ENCODE measurements at places on chromosomes 5 and 9. TPM values are rescaled to one million over a fixed set of nuclear protein-coding genes. Genes with fewer than 3 reads are reported as not detected.

The NR5A1 gene
- not detected for total RNA-seq

DNA sequence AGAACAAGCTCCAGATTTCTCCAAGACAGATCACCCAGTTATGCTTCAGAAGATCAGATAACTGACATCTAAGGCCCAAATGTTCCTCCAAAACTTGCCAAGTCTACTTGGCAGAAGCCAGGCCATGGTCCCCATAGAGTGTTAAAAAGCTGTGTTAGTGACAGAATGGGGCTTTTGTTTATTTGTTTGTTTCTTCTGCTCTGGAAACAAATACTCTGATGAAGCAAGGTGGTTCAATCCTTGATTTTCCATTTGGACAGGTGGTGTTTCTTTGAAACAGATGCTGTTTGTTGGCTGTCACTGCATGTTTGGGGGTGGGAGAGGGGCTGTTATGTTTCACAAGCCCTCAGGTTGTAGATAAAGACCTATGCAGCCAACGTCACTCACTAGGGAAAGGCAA is 264.0 kb downstream of the FAM114A2 start:
- no peak for DNase-seq

GRCh38 chr5:76040806-76041205 is 42.4 kb upstream of the SV2C start:
- no peak for DNase-seq

The C6 gene
- total RNA-seq = 6.8 TPM

- DNase-seq = no peak
These were observed 118.7 kb upstream of the CCDC112 start for GRCh38 chr5:115415143-115415491.

- no peak for DNase-seq
These were observed 15.8 kb downstream of the ADAMTS13 start for GRCh38 chr9:133437753-133438531.

- no peak for DNase-seq
These were observed 10.0 kb downstream of the CMBL start for GRCh38 chr5:10297646-10298204.

DNA sequence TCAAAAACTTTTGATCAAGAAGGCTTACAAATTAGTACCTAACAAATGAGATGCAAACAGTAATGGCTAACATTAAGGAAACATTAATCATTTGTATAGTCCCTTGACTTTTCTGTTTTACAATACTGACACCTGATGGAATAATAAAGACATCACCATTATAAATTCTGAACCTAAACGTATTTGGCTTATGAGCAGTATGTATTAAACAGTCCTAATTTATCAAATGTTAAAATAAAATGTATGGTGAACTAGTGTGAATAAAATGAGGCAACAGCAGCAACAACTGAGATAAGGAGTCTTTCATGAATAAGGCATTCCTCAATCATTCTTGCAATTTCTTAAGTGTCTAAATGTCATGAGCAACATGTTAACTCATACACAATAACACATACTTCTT is 6.0 kb downstream of the PUM3 start:
- DNase-seq = no peak

DNA sequence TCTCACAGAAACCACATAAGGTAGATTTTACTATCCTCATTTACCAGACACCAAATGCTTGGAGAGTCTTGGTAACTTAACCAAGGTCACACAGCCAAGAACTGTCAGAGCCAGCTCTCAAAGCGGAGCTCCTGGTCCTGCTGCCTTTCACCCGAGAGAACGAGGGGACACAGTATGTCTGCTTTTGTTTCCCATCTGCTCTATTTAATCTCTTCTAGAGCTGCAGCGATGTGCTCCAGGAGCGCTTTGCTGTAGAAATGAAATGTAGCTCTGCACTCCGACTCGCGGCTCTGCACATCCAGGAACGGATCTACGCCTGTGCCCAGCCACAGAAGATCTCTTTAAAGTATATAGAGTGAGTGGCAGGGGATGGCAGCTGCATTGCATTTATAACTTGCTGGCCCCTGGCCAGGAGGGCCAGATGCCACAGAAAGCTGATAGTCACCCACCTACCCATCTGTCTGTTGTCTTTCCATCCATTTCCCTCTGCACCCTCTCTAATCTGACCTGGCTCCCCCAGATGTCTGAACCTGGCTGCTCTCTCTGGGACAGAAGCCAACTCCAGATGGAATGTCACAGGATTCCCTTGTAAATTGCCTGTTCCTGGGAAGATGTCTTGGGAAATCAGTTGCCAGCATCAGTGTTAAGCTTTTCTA is 21.4 kb upstream of the TRMT10B start:
- DNase-seq = no peak

The MIER3 gene
- 19.6 TPM for total RNA-seq

DNA sequence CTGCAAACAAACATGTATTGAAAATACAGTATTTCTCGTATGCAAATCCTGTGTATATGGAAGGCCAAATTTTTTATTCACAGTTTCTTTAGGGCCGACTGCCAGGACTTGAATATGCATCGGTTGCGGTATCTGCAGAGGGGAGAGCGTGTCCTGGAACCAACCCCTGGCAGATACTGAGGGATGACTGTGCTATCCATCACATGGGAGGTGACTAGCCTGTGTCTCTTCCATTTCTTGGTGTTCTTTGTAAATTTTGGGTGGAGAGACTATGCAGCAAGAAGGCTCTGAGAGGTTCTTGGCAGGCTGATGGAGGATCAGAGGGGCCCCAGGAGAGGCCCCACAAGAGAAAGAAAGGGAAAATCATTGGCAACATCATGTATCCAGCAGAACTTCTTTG is 384.3 kb downstream of the YTHDC2 start:
- DNase-seq = no peak

The ADRA1B gene
- total RNA-seq = 6.6 TPM

- DNase-seq = no peak
These were observed 111.6 kb upstream of the IQGAP2 start for GRCh38 chr5:76291305-76292077.

The CCL21 gene
- total RNA-seq = 18.0 TPM

- no peak for DNase-seq
These were observed 3.8 kb upstream of the PRKAA1 start for GRCh38 chr5:40801771-40802562.

DNA sequence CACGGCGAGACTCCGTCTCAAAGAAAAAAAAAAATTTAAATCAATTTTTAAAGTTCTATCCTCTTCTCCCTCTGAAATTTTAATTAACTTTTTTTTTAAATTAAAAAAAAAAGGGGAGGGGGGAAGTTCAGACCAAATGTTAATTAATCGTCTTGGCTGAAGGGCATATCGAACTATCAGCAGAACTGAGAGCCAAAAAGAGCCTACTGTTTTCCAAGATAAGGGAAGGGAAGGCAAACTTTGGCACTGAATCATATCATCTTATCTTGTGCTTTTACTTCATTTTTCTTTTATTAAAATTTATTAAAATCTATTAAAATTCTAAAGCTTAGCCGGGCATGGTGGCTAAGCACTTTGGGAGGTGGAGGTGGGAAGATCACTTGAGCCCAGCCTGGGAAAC is 45.9 kb upstream of the MTMR12 start:
- DNase-seq = no peak

GRCh38 chr9:89293014-89293413 is 18.0 kb upstream of the CKS2 start:
- no peak for DNase-seq

The ASTN2 gene
- total RNA-seq = 3.1 TPM

DNA sequence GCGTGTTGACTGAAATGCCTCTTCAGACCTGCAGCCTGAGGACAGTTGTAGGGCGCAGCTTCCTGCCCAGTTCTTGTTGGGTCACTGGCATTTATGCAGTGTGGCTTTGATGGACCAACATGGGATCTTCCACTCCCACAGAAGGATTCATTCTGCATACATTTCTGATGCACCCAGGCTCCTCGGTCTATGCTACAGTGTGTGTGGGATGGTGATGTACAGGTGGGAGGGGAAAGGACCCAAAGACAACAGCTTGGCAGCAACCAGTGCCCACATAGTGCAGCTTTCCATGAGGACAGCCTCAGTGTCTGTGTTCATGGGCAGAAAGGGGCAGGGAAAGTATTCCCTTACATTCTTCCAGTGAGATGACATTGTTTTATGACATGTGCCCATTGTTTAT is 237.9 kb downstream of the ARHGEF28 start:
- no peak for DNase-seq

The SLC24A2 gene
- not detected for total RNA-seq

The TRPM3 gene
- total RNA-seq = 0.48 TPM

The ARL15 gene
- 24.3 TPM for total RNA-seq

The ENC1 gene
- 11.9 TPM for total RNA-seq

- DNase-seq = no peak
These were observed 23.5 kb upstream of the ALDOB start for GRCh38 chr9:101458963-101459631.

- DNase-seq = no peak
These were observed 410.3 kb upstream of the SLC24A2 start for GRCh38 chr9:20199111-20199510.

DNA sequence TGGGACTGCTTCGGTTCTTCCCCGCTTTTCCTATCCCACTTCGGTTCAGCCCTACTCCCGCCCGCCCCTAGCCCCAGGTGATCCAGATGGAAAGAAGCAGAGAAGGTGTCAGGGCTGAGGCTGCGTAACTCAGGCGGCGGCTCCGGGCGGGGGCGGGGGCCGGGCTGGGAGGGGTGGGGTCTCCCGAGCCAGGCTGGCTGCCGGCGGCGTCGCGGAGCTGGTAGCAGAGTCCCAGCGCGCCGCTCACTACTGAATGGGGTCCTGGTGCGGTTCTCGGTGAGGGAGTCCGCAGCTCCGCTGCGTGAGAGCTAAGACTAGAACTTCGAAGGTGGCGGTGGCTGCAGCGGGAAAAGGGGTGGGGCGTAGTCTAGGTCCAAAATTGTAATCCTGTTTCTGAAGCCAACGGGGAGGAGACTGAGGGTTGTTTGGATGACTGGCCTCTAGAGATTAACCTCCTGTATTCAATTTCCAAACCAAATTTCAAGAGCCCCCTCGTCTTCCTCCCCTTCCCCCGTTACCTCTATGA is 1.4 kb downstream of the PRR16 start:
- DNase-seq = peak; percentile 89

DNA sequence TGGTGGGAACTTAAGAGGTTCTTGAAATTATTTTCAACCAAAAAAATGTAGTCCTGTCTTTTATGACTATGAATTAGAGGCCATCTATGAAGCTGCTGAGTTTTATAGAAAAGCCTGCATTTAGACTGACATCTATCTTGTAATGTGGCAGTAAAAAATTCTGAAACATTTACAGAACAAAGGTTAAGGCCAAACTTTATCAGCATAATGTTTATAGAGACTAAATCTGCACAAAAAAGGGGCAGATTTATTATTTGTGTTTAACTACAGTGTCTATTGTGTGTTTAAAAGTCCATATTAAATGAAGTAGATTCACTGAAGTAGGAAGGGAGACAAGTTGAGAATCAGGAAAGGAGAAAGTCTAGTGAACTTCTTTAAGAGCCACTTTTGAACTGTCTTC is 37.3 kb upstream of the ANKRD34B start:
- DNase-seq = no peak

DNA sequence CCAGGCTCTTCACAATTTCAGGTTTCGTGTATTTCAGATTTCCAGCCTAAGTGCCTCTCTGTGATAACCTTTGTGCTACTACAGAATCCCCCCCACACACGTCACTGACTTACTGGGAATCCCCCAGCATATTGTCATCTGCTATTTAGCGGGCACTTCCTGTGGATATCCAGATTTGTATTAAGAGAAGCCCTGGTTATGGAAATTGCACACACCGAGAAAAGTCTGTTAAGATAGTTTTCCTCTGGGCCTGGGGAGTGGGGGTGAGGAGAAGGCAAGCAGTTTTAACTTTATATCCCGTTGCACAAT is 269.9 kb downstream of the MED10 start:
- DNase-seq = no peak

The PCDHB12 gene
- total RNA-seq = 3.3 TPM

- DNase-seq = peak; percentile 8
These were observed 1.2 kb upstream of the ZDHHC11 start for GRCh38 chr5:852018-852417.

- DNase-seq = no peak
These were observed 11.6 kb downstream of the NAIF1 start for GRCh38 chr9:128055344-128056040.

- DNase-seq = no peak
These were observed 162.2 kb downstream of the GLIS3 start for GRCh38 chr9:4137681-4138099.

- DNase-seq = no peak
These were observed 740.2 kb upstream of the ZNF608 start for GRCh38 chr5:125486634-125487033.

The ENHO gene
- not detected for total RNA-seq
